ENCODE measurements at places on chromosomes 5 and 9. TPM values are rescaled to one million over a fixed set of nuclear protein-coding genes. Genes with fewer than 3 reads are reported as not detected.

TOMM5 gene
- total RNA-seq: 113 TPM

OR4F3 gene
- total RNA-seq: not detected

PCDHA9 gene
- under 0.01 TPM for total RNA-seq

FBP2 gene
- not detected for total RNA-seq

SMIM32 gene
- total RNA-seq: not detected

ANKRD33B gene
- 8.6 TPM for total RNA-seq

QRFP gene
- not detected for total RNA-seq

NAIP gene
- total RNA-seq: 27.1 TPM

RASA1 gene
- total RNA-seq: 33.0 TPM

All from subcutaneous adipose tissue (tissue), 4 donors.